ENCODE measurements at places on chromosomes 12 and 14.

- DNase-seq, result no peak
These were observed 29.4 kb downstream of the RIN3 start for GRCh38 chr14:92542766-92543554.

- peak; percentile 20 for DNase-seq
These were observed 132.9 kb upstream of the DAAM1 start for GRCh38 chr14:59055439-59056045.

- DNase-seq, result no peak
These were observed 5.2 kb downstream of the NEDD1 start for GRCh38 chr12:96912261-96912660.

DNA sequence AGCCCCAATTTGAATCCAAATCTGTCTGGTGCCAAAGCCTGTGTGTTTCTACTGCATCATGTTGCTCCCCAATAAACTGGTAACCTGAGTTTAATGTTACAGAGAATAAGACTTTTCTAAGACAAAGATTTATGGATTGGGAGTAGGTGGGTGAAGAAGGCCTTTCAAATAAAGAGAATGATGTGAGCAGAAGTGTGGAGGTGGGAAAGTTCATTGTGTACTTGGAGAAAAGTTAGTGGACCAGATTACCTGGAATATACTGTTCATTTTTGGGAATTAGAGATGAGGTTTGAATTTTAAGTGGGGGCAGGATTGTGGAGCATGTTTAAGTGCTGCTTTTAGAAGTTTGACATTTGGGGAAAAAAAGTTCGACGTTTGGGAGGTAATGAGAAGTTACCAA, 3.1 kb downstream of the FRS2 start:
- no peak for DNase-seq

GRCh38 chr12:12938541-12938940, 13.4 kb downstream of the GPRC5D start:
- no peak for DNase-seq

- DNase-seq, result no peak
These were observed 74.9 kb downstream of the NTF3 start for GRCh38 chr12:5506821-5507231.

DNA sequence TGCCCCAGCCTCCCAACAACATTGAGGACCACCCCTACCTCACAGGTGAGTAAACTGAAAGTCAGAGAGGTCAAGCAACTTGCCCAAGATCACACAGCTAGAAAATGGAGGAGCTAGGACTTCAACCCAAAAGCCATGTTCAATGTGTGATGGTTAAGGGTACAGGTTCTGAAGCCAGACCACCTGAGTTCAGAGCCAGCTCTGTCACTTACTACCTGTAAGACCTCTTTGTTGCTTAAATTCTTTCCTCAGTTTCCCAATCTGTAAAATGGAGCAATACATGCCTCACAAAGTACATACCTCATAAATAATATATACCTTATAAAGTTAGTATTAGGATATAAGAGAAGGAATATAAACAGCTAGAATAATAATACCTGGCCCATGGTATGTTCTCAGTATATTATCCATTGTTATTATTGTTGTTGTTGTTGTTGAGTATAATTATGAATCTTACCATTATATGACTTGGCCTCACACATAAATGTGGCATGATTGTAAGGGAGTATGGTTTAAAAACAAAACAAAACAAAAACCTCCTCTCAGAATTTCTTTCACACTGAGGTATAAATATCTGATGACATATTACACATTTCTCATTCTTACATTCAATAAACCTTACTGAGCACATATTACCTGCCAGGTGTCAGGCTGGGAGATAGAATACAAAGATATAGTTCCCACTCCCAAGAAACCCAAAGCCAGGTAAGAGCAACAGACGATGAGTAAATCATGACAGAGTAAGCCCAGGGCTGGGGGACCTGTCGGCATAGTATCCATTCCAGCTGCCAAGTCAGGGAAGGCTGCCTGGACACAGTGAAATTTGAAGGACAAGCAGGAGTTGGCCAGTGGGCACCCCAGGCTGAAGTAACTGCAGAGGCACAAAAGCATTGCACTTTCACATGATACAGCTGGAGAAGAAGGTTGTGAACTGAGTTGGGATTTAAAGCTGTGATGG, 19.6 kb downstream of the CMKLR1 start:
- DNase-seq, result no peak

DNA sequence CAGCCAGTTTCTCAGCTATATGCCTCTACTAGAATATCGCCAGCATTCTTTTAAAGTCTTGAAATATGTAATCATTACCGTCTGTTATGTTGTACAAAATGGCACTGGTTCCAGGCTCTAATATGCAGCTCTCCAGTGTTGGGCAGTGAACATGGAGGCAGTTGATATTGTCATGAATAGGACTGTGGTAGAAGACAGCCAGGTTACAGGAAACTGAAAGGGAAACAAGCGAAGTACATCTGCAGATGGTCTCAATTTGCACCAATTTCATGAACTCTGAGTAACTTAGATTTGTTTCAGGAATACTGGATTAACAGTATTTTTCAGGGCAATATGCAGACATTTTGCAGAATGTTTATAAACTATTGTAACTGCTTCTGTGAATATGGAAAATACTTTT, 13.4 kb upstream of the KLHL42 start:
- DNase-seq, result no peak

- DNase-seq, result no peak
These were observed 123.8 kb downstream of the AACS start for GRCh38 chr12:125189015-125189414.

GRCh38 chr14:83129496-83129895, 1595.8 kb upstream of the SEL1L start:
- no peak for DNase-seq

- DNase-seq, result no peak
These were observed 73.4 kb downstream of the SLC38A4 start for GRCh38 chr12:46752396-46752795.

GRCh38 chr12:116123451-116124258, 153.8 kb downstream of the MED13L start:
- DNase-seq, result peak; percentile 11
